Nucleus accumbens (tissue), 56 donors: ENCODE measurements at places on chromosomes 13 and 19.

DNA sequence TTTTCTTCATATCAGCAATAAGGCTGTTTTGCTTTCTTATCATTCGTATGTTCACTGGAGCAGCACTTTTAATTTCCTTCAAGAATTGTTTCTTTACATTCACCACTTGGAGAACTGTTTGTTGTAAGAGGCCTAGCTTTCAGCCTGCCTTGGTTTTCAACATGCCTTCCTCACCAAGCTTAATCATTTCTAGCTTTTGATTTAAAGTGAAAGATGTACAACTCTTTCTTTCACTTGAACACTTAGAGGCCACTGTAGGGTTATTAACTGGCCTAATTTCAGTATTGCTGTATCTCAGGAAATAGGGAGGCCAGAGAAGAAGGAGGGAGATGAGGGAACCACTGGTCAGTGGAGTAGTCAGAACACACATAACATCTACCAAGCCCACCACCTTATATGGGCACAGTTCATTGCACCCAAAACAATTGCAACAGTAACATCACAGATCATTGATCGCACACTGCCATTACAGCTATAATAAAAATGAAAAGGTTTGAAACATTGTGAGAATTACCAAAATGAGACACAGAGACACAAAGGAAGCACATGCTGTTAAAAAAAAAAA is 181.4 kb upstream of the TUBA3C start:
- no peak for DNase-seq

DNA sequence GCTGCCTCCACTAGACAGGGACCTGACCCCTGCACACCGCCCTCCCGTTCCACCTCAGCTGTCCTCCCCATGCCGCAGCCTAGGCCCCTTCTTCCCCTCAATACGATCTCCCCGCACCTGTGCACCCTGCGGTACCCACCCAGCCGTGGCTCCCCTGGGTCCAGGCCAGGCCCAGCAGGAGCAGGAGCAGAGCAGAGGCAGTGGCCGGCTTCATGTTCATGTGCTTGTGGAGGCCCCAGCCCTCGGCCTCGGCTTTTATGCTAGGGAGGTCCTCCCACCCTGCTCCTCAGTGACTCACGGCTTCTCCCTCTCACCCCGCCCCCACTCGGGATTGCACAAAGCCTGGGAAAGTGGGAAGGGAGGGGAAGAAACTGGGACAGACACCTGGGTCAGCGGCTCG is 11.4 kb upstream of the KRTDAP start:
- DNase-seq, result no peak

DNA sequence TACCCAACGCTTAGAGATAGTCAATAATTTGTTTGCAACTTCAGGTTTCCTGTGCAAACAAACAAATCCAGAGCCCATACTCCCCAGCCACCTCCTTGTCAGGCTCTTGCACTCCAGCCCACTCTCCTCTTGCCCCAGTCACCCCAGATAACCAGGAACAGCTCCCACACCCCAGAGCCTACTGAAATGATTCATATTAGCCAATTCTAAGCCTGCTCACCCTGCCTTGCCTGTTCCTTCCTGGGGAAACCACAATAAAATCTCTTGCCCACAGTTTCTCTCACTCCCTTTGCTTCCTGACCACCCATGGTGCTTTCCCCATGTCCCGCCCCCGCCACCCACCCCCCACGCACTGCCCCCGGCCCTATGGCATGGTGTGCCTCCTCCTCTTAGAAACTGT is 3.8 kb upstream of the ACTL9 start:
- DNase-seq, result no peak

GRCh38 chr19:36108684-36109083 is 2.3 kb upstream of the OVOL3 start:
- DNase-seq, result no peak

GRCh38 chr13:46288570-46289259 is 77.0 kb downstream of the LRRC63 start:
- DNase-seq, result no peak

DNA sequence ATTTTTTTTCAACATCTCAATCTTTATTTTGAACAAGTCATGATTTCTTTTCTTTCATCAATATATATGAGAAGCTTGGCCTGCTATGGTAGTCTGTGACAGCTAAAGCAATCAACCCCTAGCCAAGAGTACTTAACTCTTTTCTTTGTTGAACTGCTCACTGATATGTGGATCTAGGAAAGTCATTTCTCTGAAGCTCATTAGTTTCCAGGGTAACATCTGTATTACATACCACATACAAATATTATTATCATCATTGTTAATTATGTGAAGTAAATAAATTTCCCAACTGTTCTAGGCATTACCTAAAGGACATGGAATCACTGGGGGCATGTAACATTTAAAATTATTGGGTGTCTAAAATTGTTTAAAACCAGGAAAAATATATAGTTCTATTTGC is 267.3 kb downstream of the DCT start:
- no peak for DNase-seq

- DNase-seq, result no peak
Observed at GRCh38 chr13:22027566-22027965, 356.7 kb downstream of the FGF9 start.

GRCh38 chr13:35475212-35475959 is 1.1 kb downstream of the MAB21L1 start:
- no peak for DNase-seq

DNA sequence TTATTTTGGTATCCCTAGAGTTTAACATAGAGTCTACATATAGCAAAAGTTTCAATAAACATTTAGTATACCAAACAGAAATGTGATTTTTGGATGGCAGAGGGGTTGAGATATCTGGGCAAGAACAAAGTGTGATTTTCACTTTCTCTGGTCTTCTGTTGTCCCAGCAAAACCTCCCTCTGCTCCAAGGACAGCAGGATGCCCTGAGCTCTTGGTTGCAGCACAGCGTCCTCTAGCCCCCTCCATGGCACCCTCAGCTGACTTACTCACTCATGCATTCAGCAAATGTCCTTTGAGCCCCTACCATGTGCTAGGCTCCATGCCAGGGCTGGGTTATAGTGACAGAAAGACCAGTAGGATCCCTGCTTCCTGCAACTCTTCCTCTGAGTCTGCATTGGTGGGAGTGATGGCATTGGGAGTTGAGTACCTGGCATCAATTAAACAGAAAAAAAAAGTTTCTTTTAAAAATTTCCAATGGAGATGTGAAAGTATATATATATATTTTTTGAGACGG is 104.8 kb upstream of the UBL3 start:
- DNase-seq, result no peak

DNA sequence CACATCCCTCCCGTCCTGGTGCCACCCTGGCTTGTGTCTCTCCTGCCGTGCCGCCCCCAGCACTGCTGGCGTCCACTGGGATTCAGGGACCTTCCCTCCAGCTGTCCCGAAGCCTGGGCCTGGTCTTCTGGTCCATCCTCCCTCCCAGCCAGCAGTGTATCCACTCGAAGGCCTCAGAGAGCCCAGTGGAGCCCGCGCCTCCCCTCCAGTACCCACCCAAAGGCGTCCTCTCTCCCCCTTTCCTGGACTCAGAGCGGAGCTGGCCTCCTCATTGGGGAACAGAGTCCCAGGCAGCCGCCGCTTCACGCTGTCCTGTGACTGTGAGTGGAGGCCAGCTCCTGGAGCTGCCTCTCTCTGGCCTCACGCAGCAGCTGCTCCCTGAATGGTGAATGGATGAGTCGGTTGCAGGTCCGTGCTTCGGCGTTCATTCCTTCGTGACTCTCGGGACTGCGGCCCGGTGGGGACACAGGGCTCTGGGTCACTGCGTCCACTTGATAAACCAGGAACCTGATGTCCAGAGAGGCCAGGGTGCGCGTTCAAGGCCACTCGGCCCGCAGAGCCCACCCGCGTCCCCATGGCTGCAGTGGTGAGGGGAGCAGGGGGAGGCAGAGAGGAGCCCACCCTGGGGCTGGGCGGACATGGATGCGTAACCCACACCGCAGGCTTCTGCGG is 12.1 kb downstream of the ONECUT3 start:
- DNase-seq, result no peak

- DNase-seq, result no peak
Observed at GRCh38 chr13:72561791-72562190, 165.6 kb downstream of the MZT1 start.

- no peak for DNase-seq
Observed at GRCh38 chr13:23671897-23672296, 101.7 kb downstream of the TNFRSF19 start.

- DNase-seq, result no peak
Observed at GRCh38 chr13:44011036-44011435, 131.3 kb downstream of the LACC1 start.

DNA sequence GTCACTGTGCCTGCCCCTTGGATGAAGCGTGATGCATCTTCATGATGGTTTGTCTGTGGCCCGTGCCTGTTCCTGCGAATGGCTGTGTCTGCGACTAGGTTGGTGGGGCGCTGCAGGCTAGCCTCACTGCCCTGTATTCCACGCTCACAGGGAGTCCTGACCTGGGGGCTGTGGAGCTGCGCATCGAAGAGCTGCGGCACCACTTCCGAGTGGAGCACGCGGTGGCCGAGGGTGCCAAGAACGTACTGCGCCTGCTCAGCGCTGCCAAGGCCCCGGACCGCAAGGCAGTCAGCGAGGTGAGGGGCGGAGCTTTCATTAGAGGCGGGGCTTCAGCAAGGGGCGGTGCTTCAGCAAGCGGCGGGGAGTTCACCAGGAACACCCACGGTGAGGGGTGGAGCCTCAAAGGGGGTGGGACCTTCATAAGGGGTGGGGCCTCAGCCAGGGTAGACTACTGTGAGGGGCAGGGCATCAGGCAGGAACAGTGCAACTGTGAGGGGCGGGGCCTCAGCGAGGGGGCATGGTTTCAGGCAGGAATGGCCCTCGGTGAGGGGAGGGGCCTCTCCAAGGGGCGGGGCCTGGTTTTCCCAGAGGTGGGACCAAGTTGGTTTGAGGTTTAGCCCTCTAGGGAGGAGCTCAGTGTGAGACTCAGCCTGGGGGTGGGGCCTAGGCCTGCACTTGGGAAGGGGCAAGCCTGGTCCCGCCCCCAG is 17.2 kb downstream of the PKN1 start:
- DNase-seq, result no peak

DNA sequence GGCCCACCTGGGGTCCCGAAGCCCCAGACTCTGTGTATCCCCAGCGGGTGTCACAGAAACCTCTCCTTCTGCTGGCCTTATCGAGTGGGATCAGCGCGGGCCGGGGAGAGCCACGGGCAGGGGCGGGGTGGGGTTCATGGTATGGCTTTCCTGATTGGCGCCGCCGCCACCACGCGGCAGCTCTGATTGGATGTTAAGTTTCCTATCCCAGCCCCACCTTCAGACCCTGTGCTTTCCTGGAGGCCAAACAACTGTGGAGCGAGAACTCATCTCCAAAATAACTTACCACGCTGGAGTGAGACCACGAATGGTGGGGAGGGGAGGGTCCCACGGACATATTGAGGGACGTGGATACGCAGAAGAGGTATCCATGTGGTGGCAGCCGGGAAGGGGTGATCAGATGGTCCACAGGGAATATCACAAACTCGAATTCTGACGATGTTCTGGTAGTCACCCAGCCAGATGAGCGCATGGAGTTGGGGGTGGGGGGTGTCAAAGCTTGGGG is 1.0 kb upstream of the ICAM5 start:
- peak; percentile 30 for DNase-seq
